ENCODE measurements at places on chromosomes 2 and 18.

GRCh38 chr2:109005686-109006204 lies 16.7 kb upstream of the EDAR start:
- peak; percentile 52 for DNase-seq
- H3K27ac ChIP-seq: no peak overlapping the region

DNA sequence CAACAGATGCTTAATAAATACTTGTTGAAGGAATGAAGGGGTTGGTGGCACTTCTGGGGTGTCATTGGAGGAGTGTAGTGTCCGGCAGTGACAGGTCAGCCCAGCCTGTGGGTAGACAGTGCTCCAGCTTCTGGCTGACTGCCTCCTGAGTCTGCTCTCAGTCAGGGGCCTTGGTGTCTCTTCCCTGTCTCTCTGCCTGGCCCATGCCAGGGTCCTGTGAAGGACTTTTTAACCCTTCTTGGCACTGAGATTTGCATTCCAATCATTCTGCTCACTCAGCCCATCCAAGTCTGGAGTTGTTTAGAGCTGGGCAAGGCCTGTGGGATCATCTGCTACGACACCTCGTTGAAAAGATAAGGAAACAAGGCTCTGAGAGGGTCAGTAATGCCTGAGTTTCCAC lies 1.4 kb upstream of the KCNK3 start:
- no peak overlapping the region for H3K27ac ChIP-seq
- no peak overlapping the region for H3K4me3 ChIP-seq
- no peak for DNase-seq
- peaks cover 33% of the 10 kb centered on the region for H3K27me3 ChIP-seq
- H3K4me1 ChIP-seq: no peaks in the 10 kb centered on the region
- no peaks in the 10 kb centered on the region for H3K36me3 ChIP-seq

DNA sequence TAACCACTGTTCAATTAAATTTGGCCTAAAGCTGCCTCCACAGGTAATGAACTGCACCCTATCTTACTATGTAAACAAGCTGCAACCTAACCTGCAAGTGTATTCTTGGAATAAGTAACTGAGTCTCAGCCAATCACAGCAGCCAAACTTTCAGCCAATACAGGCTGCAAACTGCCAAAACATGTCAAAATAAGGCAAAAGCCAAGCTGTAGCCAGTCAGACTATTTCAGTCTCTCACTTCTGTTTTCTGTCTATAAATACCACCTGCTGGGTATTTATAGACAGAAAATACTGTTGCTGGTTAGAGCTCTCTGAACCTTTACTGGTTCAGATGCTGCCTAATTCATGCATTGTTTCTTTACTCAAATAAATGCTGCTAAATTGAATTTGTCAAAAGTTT lies 14.3 kb downstream of the C2orf76 start:
- no peaks in the 10 kb centered on the region for H3K27me3 ChIP-seq
- no peaks in the 10 kb centered on the region for H3K36me3 ChIP-seq
- H3K4me1 ChIP-seq: no peaks in the 10 kb centered on the region
- H3K4me3 ChIP-seq: no peak overlapping the region
- DNase-seq: no peak
- H3K27ac ChIP-seq: no peak overlapping the region

DNA sequence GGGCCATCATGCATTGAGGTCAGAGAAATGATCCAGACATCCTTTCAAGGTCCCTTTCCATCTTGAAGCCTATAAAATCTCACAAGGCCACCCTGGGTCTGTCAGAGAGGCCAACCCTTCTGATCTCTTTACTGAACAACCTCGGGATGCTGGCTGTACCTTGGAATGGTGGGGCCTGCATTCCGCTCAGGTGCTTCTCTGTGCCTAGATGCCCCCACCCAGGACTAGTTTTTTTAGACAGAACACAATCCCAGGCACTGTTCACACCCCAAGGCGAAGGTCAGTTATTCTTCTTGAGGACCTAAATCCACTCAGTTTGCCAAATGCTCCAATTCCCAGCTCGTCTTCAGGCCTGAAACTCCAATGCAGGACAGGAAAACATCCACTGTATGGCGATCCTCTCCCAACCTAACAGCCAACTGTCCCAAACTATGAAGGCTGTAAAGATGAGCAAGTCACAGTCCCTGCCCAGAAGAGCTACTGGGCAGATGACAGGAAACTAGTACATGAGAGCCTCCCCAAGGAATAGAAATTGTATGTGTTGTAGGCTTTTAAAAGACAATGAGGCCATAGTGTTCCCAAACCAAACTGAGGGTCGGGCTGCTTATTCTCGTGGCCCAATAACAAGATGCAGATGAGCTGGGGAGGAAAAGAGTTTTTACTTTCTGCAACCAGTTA lies 154.4 kb upstream of the ACAA2 start:
- H3K36me3 ChIP-seq: no peaks in the 10 kb centered on the region
- no peaks in the 10 kb centered on the region for H3K4me1 ChIP-seq
- H3K27ac ChIP-seq: no peak overlapping the region
- DNase-seq: no peak
- H3K4me3 ChIP-seq: no peak overlapping the region
- H3K27me3 ChIP-seq: no peaks in the 10 kb centered on the region

GRCh38 chr18:33914399-33914798 lies 310.3 kb downstream of the NOL4 start:
- no peak overlapping the region for H3K27ac ChIP-seq
- peak; percentile 8 for DNase-seq
- no peaks in the 10 kb centered on the region for H3K27me3 ChIP-seq
- no peak overlapping the region for H3K4me3 ChIP-seq

DNA sequence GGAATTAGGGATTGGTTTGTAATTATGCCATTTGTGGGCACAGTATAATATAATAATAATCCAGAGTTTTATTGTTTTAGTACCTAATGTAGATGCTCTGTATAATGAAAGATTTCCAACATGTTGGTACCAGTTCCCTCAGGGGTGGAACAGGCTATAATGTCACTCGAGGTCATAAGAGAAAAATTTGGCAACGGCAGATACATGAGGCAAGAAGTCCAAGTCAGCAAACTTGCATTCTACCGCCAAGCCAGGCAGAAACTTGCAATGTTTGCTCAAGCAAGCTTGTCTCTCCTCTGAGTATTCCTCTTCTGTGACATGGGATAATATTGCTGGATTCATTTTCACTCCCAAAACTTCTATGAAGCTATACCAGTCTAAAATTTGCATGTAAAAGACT lies 520.0 kb upstream of the SALL3 start:
- no peak overlapping the region for H3K4me3 ChIP-seq
- H3K27ac ChIP-seq: no peak overlapping the region
- no peak for DNase-seq
- no peaks in the 10 kb centered on the region for H3K27me3 ChIP-seq
- no peaks in the 10 kb centered on the region for H3K36me3 ChIP-seq

- no peaks in the 10 kb centered on the region for H3K36me3 ChIP-seq
- DNase-seq: no peak
- no peaks in the 10 kb centered on the region for H3K27me3 ChIP-seq
- no peak overlapping the region for H3K4me3 ChIP-seq
- no peak overlapping the region for H3K27ac ChIP-seq
- peaks cover 4% of the 10 kb centered on the region for H3K4me1 ChIP-seq
Measured at GRCh38 chr2:202127687-202128331, 54.8 kb downstream of the KIAA2012 start.

- H3K36me3 ChIP-seq: no peaks in the 10 kb centered on the region
- no peaks in the 10 kb centered on the region for H3K4me1 ChIP-seq
Measured at GRCh38 chr2:85089585-85089984, 43.6 kb upstream of the TCF7L1 start.

DNA sequence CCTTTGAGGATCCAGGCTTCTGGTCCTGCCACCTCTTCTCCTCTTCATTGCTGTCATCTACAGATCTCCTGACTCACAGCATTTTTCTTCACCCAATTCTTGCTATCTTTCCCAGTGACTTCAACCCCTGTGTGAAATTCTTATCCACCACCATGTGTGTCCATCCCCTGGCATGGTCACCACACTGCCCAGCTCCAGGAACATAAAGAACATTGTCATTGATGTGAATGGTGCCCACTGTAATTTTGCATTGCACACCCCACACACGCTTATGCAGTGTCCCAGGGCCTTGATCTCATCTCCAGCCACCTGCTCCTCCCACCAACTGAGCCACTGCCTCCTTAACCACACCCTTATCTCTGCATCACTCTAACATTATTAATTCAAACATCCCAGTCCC lies 85.3 kb downstream of the C1D start:
- no peaks in the 10 kb centered on the region for H3K27me3 ChIP-seq
- no peaks in the 10 kb centered on the region for H3K4me1 ChIP-seq
- DNase-seq: no peak
- H3K36me3 ChIP-seq: no peaks in the 10 kb centered on the region
- no peak overlapping the region for H3K4me3 ChIP-seq
- no peak overlapping the region for H3K27ac ChIP-seq

DNA sequence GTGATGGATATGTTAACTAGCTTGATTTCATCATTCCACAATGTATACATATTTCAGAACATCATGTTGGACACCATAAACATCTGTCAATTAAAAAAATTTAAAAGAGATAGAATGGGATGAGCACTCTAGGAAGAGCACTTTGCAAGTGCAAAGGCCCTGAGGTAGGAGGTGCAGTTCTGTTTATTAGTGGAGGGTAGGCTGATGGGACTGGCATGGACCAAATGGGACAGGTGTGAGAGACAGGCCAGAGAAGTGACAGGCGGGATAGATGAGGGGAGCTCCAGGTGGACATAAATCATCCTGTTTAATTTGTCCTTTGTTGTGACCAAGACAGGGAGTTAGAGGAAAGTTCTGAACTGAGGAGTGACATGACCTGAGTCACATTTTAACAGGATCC lies 477.9 kb downstream of the TSN start:
- no peak overlapping the region for H3K4me3 ChIP-seq
- no peak overlapping the region for H3K27ac ChIP-seq
- no peak for DNase-seq
- no peaks in the 10 kb centered on the region for H3K4me1 ChIP-seq
- H3K27me3 ChIP-seq: no peaks in the 10 kb centered on the region

DNA sequence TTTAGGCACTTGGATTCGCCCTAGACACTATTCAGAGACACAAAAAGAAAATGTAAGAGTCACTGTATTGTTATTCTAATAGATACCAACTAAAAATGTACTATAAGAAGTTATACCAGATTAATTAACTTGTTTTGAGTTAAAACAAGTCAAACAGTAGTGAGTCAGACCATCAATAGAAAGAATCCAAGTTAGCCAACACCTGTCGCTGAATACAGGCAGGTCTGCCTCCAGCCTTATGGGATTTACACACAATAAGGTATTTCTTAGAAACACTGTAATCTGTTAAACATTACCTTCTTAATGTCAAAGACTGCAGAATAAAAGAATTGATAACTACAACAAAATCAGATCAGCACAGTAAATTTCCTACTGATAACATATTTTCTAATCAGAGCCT lies 181.4 kb downstream of the DYM start:
- no peak for DNase-seq
- H3K27me3 ChIP-seq: no peaks in the 10 kb centered on the region

DNA sequence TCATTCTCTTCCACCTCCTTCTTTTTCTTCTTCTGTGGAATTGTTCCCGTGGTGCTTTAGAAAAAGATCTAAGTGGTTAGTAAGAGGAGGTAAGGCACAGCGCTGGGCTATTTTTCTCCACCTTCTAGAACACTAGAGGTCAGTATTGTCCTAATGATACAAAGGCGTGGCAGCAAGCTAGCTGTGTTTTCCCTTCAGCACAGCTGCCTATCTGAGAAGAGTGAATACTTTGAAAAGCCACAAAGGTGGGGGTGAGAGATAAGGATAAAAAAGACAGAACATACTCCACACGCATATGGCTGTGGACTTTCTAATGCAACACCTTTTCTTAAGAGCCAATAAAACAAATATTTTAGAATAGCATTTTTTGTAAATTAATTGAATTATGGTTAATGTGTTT lies 2.1 kb downstream of the CNTNAP5 start:
- H3K4me3 ChIP-seq: no peak overlapping the region
- DNase-seq: peak; percentile 55
- no peaks in the 10 kb centered on the region for H3K36me3 ChIP-seq
- H3K4me1 ChIP-seq: no peaks in the 10 kb centered on the region
- no peaks in the 10 kb centered on the region for H3K27me3 ChIP-seq

GRCh38 chr2:237160271-237160919 lies 74.7 kb downstream of the COPS8 start:
- no peak overlapping the region for H3K4me3 ChIP-seq
- no peaks in the 10 kb centered on the region for H3K36me3 ChIP-seq

DNA sequence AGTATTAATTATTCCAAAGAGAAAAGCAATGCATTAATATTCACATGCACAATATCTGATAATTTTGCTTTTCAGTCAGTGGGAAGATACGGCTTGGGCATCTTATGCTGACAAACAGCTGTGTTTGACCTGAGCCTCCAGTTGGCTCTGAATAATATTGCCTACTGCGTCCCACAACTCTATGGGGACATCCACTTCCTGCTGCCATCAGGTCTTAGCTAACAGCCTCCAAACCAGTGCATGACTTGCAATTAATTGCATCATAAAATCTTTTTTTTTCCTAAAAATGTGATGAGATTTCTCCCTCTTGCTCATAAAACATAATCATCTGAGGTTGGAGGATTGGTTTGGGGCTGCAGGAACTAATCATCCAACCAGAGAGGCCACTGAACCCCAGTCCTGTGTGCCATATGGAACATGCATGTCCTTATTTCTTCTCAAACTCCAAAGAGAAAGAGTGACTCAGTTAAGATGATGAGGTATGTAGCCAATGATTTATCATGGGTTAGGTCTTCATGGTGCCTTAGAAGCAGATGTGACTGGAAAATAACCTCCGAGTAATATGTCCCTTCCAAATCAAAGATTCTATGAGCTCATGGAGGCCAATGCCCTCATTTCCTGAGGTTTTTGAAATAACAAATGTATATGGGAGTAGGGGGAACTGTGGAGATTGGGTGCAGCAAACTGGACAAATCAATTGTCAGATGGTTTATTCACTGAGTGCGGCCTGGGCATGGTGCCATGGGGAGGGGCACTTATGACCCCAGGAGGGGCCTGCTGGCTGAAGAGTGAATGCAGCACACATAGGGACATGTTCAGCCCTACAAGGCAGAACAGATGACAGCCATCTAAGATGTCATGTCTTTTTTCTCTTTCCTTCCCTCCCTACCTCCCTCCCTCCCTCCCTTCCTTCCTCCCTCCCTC lies 39.4 kb downstream of the EDAR start:
- DNase-seq: no peak
- no peak overlapping the region for H3K4me3 ChIP-seq
- no peaks in the 10 kb centered on the region for H3K36me3 ChIP-seq
- H3K27me3 ChIP-seq: peaks cover 5% of the 10 kb centered on the region
- no peak overlapping the region for H3K27ac ChIP-seq

GRCh38 chr2:241066171-241066892 lies 35.8 kb downstream of the MTERF4 start:
- H3K4me3 ChIP-seq: no peak overlapping the region
- peaks cover 8% of the 10 kb centered on the region for H3K36me3 ChIP-seq
- H3K27me3 ChIP-seq: no peaks in the 10 kb centered on the region
- no peaks in the 10 kb centered on the region for H3K4me1 ChIP-seq
- no peak for DNase-seq
- no peak overlapping the region for H3K27ac ChIP-seq

GRCh38 chr18:63511285-63511684 lies 30.9 kb upstream of the SERPINB12 start:
- H3K27ac ChIP-seq: no peak overlapping the region
- no peaks in the 10 kb centered on the region for H3K36me3 ChIP-seq
- no peaks in the 10 kb centered on the region for H3K27me3 ChIP-seq
- no peak overlapping the region for H3K4me3 ChIP-seq
- peak; percentile 54 for DNase-seq
